ENCODE measurements at places on chromosomes 16 and 17. TPM values are rescaled to one million over a fixed set of nuclear protein-coding genes. Genes with fewer than 3 reads are reported as not detected.

Gene CRYM
- 1.6 TPM for total RNA-seq

Gene SHMT1
- 26.9 TPM for total RNA-seq

- no peak for DNase-seq
Measured at GRCh38 chr16:5025171-5025632, 8.5 kb downstream of the NAGPA start.

DNA sequence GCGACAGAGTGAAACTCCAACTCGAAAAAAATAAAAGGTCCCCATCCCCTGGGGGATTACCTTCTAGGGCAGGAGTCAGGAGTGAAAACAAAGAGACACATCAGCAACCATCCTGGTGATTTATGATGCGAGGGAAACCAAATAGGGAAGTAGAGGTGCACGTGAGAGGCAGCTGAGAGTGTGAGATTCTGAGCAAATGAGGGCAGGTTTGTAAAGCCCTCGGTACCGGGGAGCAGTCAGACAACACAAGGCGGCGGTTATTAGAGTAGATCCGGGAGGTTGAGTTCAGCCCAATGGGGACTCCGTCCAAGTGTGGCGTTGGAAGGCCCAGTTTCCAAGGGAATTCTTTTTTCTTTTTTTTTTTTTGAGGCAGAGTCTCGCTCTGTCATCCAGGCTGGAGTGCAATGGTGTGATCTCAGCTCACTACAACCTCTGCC is 7.4 kb upstream of the ARMC7 start:
- no peak for DNase-seq

Gene KRT222
- 4.7 TPM for total RNA-seq

Gene ACOX1
- total RNA-seq: 32.7 TPM

GRCh38 chr17:6064868-6065267 is 5.3 kb upstream of the WSCD1 start:
- no peak for DNase-seq

GRCh38 chr17:11797803-11798202 is 199.5 kb downstream of the ZNF18 start:
- DNase-seq: no peak

- DNase-seq: no peak
Measured at GRCh38 chr17:4097165-4097960, 45.5 kb downstream of the ZZEF1 start.

DNA sequence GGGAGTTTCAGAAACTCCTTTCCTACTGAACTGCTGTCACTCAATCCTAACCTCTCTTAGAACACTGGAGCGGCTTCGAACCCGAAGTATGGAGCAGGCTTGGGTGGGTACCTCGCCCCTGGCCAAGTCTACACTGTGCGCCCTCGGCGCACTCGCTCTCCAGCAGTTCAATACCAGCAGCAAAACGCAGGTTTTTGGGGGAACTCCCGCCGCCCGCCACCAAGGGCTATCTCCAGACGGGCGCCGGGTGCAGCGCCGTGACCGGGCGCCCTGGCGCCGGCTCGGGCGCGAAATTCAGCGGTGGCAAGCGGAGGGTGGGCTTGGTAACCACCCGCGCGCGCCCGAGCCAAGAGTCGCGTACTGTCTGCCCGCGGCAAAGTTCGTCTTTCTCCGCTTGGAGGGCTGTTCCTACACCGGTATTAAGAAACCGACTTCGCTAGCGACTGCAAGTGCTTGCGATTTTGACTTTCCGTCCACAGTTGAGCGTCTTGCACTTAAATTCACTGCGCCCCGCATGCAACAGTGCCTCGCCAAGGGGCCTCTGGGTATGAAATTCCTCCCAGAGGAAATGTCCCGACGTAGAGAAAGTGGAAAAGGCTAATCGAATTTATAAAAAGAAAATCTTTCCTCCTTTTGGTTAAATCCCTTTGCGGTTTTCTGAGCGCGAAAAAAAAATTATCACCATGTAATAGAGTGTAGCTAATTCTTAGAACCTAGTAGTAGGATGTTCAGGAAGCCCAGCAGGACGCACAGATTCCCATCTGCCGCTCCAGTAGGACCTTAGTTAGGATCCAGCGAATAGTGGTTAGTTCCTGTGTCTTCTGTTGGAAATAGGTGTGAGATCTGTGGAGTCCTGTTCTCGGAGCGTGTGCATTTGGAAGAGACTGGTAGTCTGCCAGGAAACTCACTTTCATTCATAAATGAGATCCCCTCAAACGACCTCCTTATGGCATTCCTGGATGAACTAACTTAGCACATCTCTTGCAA is 5.0 kb upstream of the SALL1 start:
- DNase-seq: no peak

Gene KCNG4
- not detected for total RNA-seq

All from sigmoid colon (tissue), 7 donors.